Stimulated activated CD8-positive, alpha-beta memory T cell treated with anti-CD3 and anti-CD28 coated beads, Interleukin-2, amount 100 ng/mL, for 1 hour (primary cell): ENCODE measurements at places on chromosomes 1 and 21.
A peak's percentile ranks its signal among the peaks of the same experiment; 100 is the strongest.

DNA sequence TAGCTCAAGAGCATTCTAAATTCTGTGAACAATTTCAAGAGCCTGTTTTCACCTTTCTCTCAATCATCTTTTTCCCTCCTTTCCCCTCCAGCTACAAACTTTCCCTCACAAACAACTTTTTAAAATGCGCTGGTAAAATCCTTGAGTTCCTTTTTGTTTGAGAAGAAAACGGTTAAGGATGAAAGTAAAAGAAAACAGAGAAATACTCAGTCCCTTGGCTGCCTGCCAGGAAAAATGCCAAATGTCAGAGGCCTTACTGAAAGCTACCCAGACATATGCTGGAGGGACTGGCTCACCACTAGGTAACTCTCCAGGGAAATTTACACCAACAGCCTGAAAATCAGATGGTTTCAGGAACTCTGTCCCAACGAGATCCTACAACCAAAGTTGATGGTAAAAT is 11.0 kb upstream of the SERBP1 start:
- DNase-seq: no peak

GRCh38 chr1:216388558-216388957 is 34.7 kb downstream of the USH2A start:
- no peak for DNase-seq

DNA sequence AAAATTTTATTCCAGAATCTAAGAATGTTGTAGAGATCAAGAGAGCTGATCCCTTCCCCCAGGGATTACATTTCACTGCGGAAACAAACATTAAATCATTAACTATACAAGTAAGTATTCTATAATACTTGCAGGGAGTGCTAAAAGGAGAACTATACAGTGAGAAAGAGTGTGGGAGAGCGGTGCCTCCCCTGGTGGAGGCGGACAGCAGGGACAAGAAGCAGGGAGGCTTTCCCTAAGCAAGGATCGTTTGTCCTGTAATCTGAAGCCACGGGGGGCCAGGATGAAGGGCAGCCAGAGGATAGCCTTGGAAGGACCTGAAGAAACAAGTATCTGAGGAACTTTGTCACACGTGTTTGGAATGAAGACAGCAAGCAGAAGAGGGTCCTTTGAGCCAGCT is 40.1 kb downstream of the SLC9C2 start:
- DNase-seq: no peak

DNA sequence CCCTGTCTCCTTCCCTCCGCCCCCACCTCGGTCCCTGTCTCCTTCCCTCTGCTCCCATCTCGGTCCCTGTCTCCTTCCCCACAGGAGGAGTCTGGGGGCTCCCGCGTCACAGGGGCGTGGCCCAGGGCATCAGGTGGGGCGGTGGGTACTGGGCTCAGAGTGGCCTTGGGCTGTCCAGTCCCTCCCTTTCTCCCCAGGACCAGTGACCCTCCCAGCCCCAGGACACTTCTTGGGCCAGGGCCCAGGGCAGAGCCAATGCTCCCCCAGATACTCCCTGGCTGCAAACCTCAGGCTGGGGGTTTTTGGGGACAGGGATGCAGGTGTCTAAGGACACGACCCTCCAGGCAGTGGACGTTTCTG is 6.8 kb upstream of the RNF223 start:
- DNase-seq: no peak

GRCh38 chr1:7339953-7340352 is 431.1 kb upstream of the VAMP3 start:
- DNase-seq: no peak

- DNase-seq: no peak
Observed at GRCh38 chr1:117188816-117189437, 21.8 kb downstream of the VTCN1 start.

- no peak for DNase-seq
Observed at GRCh38 chr1:40344597-40344996, 27.5 kb upstream of the COL9A2 start.

DNA sequence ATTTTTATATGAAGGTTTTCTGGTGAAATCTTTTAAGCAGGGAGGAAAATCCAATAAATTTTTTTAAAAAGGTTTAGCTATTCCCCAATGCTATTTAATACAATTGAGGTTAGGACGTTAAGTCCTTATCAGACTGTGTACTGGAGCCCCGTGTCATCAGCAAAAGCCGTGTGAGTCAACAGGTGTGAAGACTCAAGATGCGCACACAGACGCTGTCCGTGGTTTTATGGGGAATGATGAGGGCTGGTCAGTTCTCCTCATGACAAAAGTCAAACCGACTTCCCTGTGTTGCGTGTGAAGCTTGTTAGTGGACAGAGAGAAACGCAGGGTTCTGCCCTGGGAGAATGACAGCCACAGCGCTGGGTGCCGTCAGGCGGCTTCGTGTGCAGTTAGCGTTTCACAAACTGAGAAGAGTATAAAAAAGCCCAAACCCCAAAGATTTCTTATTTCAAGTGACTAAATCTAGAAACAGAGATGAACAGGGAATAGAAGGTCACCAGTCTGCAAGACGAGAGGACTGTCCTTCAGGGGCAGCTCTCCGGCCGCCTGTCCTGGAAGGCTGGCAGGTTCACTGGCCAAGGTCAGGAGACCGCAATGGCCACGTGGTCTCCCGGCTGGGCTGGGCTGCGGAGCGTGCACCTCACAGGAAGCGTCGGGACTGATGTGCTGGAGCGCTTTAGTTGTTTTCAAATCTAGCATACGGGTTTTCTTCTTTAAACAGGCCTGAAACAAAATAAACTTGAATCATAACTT is 22.4 kb downstream of the PTTG1IP start:
- DNase-seq: no peak

DNA sequence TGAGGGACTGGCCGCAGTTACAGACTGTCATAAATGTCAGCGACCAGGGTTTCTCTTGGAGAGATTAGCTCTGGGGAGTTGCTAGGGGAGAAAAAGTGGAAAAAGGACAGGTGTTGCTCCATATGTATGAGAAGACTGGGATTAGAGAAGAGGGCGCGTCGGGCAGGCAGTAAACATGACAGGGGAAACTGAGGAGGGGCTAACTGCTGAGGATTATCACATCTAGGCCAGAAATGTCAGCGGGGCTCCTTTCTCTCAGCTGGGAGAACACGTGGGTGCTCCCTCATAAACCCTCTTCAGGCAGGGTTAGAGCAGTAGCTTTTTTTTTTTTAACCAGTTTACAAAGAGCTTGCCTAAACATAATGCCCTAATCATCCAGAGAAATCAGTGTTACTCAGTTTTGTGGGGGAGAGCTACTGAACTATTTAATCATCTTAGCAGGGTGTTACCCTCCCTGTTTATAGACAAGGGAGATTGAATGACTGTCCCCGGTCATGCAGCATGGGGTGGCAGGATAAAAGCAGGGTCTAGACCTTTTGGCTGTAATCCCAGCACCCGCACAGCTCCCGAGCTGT is 35.2 kb downstream of the ELAPOR1 start:
- no peak for DNase-seq

- DNase-seq: no peak
Observed at GRCh38 chr1:168400139-168400538, 119.5 kb downstream of the TBX19 start.

- DNase-seq: no peak
Observed at GRCh38 chr1:109969907-109970306, 14.7 kb upstream of the AHCYL1 start.

- DNase-seq: no peak
Observed at GRCh38 chr1:55898181-55898580, 681.2 kb downstream of the PLPP3 start.

- DNase-seq: no peak
Observed at GRCh38 chr1:37069406-37069805, 35.1 kb upstream of the GRIK3 start.

DNA sequence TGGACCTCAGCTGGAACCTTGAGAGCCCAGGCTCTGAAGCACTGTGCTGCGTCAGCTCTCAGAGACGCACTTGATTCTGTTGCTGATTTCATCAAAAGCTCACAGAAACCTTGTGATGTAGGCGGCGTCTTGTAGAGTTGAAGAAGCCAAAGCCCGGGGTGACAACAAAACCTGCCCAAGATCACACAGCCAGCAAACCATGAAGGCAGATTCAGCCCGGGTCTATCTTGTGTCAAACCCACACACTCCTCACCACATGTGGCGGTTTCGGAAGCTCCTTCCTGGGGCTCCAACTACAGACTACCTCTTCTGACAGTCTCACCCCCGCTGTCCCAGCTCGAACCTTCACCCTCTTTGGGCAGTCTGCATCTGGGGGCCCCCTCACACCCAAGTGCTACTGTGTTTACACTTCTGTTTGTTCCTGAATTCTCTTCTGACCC is 50.4 kb downstream of the TENT5C start:
- peak; percentile 47 for DNase-seq
